ENCODE measurements at places on chromosomes 2 and 18.

- DNase-seq, result no peak
These were observed 752.6 kb upstream of the ID2 start for GRCh38 chr2:7929281-7929680.

- DNase-seq, result no peak
These were observed 566 bp upstream of the MRPS5 start for GRCh38 chr2:95122197-95122551.

- no peak for DNase-seq
These were observed 125.0 kb downstream of the SETBP1 start for GRCh38 chr18:44805643-44806042.

DNA sequence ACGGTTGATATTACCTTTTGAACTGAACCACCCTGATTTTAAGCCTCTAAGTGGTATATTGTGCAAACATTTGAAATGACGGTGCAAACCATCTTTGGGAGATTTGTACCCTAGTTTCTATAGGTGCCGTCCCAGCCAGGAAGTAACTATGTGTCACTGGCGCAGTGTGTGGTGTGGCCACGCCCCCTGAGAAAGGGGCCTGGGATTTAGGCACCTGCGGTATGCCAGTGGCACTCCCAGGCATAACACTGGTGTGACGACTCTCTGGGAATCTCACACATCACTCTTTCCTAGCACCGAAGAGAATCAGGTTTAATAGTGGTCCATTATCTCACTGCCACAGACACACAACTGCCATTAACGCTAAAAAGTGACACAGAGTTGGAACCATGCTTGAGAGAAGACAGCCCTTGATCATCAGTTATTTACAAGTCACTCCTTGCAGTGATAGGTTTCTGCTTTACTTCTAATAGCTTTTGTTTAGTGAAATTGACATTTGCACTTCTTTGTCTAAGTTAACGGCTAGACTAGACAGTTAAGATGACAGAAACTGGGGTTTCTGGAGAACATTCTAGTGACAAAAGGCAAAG is 11.1 kb downstream of the AQP4 start:
- DNase-seq, result no peak

DNA sequence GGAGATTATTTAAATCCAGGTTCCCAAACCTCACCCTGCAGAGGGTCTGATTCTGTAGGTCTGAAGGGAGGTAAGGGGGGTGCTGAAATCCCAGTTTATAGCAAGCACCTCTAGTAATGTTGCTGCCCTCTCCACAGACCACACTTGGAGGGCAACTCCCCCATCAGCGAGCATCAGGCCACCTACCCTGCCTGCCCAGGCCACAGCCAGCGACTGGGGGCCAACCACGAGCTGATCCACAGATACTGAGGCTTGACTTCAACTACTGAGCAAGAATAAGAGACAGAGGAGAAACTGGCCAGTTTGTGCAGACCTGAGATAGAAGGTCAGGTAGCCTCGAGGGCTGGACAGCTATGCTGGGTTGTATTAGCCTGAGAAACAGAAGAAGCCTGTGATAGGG is 36.3 kb upstream of the LBH start:
- no peak for DNase-seq

GRCh38 chr2:144358979-144359541 is 160.9 kb downstream of the ZEB2 start:
- DNase-seq, result no peak

- DNase-seq, result no peak
These were observed 169.2 kb downstream of the LNPK start for GRCh38 chr2:175832866-175833265.

DNA sequence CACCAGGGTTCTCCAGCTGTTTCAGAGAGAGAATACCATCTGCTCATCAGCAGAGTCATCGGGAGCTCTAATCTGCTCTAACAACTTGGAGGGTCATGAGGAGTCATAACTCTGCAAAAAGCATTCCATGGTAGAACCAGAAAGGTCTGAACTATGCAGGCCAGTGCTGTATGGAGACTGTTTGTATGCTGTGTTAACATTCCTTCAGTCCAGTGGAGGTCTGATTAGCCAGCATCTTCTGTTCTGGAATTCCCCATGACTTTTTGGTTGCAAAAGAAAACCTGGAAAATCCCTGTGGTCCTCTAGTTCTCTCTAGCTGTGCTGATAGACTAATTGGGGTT is 9.4 kb upstream of the ITGB6 start:
- no peak for DNase-seq

- no peak for DNase-seq
These were observed 287.0 kb upstream of the CCDC68 start for GRCh38 chr18:55246278-55246677.

GRCh38 chr2:206323033-206323432 is 48.6 kb downstream of the ZDBF2 start:
- no peak for DNase-seq

DNA sequence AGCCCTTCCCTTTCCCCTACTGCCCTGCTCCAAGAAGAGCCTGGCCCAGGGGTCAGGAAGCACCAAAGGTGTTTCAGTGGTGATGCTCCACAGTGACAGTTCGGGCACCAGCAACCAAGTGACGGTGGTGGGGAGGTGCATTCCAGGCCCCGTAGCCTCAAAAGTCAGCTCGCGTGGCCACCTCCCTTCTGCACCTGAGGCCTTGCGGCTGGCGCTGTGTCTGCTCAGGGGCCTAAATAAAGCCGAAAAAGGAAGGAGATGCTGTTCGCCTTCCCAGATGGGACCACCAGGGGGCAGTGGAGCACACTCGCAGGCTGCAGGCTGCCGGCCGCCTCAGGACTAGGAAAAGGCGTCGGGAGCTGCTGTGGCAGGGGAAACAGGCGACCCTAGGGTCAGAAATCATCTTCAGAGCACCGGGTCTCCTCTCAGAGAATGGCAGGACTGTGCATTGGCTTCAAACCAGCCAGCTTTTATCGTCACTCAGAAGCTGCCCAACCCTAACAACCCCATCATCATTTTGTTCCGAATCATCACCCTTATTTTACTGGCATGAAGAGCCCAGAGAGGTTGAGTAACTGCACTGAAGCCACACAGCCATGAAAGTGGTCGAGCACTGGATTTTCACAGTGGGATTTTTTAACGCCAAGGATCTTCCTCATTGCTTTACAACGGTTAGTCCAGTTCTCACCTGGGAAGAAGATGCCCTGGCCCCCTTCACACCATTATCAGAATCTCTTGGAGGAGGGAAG is 213.0 kb upstream of the CELF4 start:
- no peak for DNase-seq

GRCh38 chr2:226909126-226909525 is 73.3 kb downstream of the RHBDD1 start:
- DNase-seq, result no peak

- DNase-seq, result no peak
These were observed 57.4 kb downstream of the HDAC4 start for GRCh38 chr2:239343460-239343859.

- no peak for DNase-seq
These were observed 75.6 kb downstream of the PID1 start for GRCh38 chr2:229195346-229195947.

- DNase-seq, result no peak
These were observed 86.8 kb upstream of the SP3 start for GRCh38 chr2:174051741-174052583.

- DNase-seq, result no peak
These were observed 134.8 kb downstream of the GLI2 start for GRCh38 chr2:120870467-120870788.

DNA sequence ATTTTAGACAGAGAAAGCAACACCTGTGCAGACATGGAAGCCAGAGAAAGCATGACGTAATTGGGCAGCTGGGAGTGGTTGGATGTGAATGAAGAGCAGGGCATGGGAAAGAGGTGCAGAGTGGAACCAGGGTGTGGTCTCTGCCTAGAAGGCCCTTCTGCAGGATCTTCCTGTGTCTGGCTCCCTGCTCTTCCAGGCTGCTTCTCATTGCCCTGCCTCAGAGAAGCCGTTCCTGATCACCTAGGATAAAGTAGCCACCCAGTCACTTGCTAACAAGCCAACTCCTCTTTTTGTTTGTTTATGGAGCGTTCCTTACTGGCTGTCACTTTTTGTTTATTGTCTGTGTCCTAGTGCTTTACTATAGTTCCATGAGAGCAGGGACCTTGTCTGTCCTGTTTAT is 28.5 kb downstream of the GALNT1 start:
- DNase-seq, result no peak

DNA sequence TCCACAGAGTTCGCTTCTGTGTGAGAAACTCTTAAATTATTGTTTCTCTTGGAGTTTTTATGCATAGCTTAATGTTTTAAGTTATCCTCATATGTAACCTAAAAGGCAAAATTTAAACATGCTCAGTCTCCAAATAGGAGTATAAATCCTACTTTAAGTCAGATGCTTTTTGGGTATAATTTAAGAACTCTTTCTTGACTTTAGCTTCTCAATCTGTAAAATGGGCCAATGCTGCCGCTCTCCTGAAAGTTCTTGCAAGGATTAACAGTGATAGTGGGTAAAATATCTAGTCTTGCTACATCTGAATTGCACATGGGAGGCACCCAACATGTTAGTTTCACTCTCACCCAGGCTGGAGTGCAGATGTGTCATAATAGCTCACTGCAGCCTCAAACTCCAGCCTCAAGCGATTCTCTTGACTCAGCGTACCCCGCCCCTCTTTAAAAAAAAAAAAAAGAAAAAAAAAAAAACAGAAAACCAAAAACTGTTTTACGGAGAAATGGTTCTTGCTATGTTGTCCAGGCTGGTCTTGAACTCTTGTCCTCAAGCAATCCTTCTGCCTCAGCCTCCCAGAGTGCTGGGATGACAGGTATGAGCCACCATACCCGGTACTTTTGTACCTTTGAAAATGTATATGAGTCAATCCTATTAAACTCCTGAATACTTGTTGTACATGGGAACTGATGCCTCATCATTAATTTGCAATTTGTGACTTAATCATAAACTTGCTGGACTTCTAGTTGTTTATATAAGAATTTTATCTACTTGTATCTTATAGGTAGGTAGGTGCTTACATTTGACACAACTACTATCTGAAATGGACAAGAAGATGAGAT is 1.8 kb downstream of the FBXO48 start:
- no peak for DNase-seq

- DNase-seq, result no peak
These were observed 11.5 kb downstream of the PGAP1 start for GRCh38 chr2:196914867-196915460.

- no peak for DNase-seq
These were observed 485.1 kb upstream of the SETBP1 start for GRCh38 chr18:44195394-44196140.

- no peak for DNase-seq
These were observed 76.9 kb upstream of the GCFC2 start for GRCh38 chr2:75787532-75788132.

DNA sequence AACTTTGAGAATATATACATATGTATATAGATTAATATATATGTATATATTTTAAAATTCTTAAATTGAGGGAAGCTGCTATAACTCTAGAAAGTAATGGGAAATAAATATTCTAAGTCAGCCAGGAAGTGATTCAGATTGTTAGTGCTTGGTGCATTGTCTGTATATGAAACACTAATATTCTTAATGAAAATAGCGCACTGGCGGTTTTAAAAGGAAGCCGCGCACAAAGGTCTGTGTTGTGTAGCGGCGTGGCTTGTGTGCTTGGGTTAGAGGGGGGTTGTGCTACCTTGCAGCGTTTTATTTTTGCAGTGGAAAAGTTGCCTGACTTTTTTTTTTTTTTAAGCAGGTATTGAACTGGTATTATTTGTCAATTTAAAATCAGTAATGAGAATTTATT is 11.3 kb downstream of the TSHZ1 start:
- DNase-seq, result no peak

DNA sequence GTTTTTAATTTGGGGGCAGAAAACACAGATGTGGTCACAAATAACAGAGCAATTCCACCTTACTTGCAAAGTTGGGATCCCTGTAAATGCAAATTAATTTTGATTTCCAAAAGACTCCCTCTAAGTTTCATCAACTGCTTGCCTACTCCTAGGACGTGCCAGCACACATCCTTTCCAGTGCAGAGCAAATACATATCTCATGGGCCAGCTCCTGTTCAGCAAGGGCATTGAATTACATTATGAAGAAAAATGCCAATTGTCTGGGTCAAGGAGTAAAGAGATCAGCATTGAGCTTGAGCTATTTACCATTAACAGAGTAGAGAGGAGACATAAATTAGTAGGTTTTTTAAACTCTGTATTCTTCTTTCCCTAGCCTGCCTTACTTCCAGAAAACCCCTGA is 18.8 kb downstream of the PID1 start:
- DNase-seq, result no peak

DNA sequence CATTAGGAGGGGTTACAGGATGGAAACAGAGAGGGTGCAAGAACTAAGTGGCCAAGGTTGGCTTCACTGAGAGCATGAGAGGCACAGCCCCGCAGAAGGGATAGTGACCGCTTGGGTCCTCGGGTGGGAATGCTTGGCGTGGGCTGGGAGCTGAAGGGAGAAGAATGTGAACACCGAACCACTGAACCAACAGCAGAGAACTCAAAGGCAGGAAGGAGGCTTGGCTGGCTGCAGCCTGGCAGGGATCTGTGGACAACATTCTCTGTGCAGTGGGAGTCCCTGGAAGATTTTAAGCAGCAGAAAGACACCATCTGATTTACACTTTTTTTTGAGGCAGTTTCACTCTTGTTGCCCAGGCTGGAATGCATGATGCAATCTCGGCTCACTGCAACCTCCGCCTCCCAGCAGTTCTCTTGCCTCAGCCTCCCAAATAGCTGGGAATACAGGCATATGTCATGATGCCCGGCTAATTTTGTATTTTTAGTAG is 33.9 kb downstream of the SOWAHC start:
- no peak for DNase-seq

GRCh38 chr2:69211686-69212085 is 175.3 kb downstream of the GFPT1 start:
- DNase-seq, result no peak

GRCh38 chr2:57890464-57890863 is 156.1 kb upstream of the VRK2 start:
- no peak for DNase-seq

- DNase-seq, result no peak
These were observed 7.7 kb upstream of the TMEM247 start for GRCh38 chr2:46471697-46472096.

- no peak for DNase-seq
These were observed 76.2 kb upstream of the STK39 start for GRCh38 chr2:168323529-168324021.

DNA sequence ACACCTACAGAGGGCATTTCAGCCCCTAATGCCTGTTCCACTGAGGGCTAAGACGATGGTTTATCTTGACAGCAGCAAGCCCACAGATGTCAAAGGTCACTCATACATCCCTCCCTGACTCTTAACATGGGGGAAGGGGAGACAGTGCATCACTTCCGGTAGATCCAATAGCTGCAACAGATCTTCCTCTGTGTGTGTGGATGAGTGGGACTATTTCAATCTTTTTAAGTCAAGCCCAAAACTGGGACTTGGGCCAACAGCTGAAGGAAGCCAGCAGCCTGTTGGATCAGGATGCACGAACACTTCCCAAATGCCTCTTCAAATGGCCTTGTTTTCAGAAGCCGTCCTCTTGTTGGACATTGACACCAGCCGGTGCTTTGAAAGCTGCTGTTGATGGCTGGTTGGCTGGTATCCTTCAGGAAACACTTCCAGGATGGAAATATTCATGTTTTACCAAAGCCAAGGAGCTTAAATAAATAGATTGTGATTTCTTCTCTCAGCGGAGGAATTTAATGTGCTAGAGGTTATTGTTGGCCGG is 59.2 kb downstream of the IL1R2 start:
- DNase-seq, result no peak
